ENCODE measurements at places on chromosomes 6 and 20.
A peak's percentile ranks its signal among the peaks of the same experiment; 100 is the strongest.

- DNase-seq = peak; percentile 68
These were observed 60.8 kb upstream of the CARMIL1 start for GRCh38 chr6:25218346-25218745.

DNA sequence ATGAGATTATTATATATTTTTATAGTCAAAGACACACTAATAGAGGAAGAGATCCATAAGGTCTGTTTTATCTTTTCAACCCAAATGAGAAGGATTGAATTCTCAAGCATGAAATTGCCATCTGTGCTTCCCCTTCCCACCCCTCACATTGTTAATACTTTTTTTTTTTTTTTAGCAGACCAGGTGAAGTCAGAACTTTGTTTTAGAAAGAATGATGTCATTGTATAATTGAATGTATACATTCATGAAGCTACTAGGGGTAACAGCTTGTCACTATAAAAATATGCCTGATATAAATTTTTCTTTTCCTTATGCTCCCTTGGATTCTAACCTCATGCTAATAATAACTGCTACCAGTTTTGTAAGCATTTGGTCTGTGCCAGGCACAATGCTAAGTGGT lies 88.9 kb downstream of the TFAP2B start:
- DNase-seq = no peak

GRCh38 chr6:165718491-165718891 lies 55.5 kb upstream of the PDE10A start:
- no peak for DNase-seq

DNA sequence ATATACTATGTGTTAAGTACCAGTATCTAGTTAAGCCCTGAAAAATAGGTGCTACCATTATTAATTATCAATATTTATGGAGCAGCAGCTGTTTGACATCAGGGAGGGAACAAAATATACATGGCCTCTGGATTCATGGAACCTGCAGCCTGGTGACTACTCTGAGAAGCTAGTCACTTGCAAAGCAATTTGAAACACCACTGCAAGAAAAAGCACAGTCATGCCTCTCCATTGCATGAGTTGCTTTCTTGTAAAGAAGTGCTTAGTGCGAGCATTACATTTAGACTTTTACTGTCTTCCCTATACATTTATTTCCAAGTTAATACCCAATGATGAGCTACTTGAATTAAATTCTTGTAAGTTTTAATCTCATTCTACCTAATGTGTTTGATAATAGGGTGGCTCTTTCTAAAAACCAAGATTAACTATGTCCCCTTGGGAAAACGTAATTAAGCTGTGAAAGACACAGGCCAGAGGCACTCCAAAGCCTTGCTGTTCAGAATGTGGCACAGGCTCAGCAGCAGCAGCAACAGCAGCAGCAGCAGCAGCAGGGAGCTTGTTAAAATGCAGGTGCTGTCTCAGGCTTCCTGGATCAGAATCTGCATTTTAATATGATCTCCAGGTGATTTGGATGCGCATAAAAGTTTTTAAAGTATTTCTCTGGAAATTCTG lies 83.6 kb downstream of the PFDN4 start:
- DNase-seq = no peak

DNA sequence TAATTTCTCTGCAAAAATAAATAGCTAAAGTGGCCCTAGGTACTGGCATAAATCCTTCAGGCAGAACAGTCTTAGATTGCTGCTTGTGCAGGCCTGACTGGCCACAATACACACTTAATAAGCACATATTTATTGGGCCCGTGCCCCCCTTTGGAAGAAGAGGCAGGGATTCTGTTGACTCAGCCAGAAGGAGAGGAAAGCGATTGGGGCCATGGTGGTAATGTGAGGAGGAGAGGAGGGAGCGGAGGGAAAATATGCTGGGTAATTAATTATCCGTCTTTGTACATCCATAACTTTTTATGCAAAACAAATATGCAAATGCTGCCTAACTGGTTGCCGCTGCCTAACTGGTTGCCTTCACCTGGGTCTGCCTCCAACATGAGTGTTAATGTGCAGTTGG lies 36.2 kb downstream of the CD40 start:
- no peak for DNase-seq

DNA sequence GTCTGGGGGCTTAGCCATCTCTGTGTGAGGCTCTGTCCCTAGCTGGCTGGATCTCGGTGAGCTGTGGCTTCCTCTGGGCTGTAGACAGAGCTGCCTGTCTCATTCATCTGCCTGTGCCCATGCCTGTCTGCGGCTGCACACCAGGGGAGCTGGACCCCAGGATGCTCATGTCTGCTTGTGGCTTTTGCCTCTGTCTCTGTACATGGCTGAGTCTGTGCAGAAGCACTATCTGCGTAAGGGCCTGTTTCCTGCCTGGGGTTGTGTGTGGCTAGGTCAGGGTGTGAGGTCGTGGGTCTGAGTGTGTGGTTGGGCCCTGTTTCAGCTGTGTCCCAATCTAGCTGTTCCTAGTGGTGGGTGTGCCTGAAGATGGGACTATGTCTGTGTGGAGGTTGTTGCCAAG lies 68.2 kb downstream of the CDH22 start:
- DNase-seq = no peak

DNA sequence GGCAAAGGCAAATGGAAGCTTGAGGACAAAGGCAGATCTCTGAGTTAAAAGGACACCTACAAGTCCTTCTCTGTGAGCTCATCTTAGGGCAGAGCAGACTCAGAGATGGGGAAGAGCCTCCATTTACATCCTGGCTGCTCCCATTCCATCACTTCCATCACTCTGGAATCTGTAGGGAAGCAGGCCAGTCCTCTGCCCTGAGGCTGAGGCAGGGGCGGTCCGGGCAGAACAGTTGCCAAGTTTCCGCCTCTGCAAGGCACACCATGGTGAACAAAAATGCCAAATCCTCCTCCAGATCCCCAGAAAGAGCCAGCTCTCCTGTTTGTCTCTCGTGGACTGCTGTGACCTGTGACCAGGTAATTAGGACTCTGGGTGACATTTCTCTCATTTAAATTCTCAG lies 209.6 kb upstream of the SSTR4 start:
- no peak for DNase-seq
